ELR (cell line): ENCODE measurements at places on chromosomes 5 and 9.

GRCh38 chr9:71911908-71912335, 483 bp downstream of the C9orf85 start:
- no peak for DNase-seq

- DNase-seq, result no peak
Measured at GRCh38 chr9:37046683-37047082, 12.6 kb upstream of the PAX5 start.

GRCh38 chr9:99977033-99977792, 70.8 kb downstream of the STX17 start:
- no peak for DNase-seq

- no peak for DNase-seq
Measured at GRCh38 chr5:140182075-140182711, 7.2 kb downstream of the CYSTM1 start.

DNA sequence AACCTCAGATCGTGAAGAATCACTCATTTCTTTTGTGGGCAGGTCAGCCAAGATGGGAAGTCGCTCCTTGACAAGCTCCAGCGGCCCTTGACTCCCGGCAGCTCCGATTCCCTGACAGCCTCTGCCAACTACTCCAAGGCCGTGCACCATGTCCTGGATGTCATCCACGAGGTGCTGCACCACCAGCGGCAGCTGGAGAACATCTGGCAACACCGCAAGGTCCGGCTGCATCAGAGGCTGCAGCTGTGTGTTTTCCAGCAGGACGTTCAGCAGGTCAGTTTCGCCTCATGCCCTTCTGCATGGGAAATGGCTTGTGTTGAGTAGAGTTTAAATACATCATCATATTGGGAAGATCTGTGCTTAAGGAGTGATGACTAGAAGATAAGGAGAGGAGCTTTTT, 173.3 kb downstream of the TRIO start:
- no peak for DNase-seq

DNA sequence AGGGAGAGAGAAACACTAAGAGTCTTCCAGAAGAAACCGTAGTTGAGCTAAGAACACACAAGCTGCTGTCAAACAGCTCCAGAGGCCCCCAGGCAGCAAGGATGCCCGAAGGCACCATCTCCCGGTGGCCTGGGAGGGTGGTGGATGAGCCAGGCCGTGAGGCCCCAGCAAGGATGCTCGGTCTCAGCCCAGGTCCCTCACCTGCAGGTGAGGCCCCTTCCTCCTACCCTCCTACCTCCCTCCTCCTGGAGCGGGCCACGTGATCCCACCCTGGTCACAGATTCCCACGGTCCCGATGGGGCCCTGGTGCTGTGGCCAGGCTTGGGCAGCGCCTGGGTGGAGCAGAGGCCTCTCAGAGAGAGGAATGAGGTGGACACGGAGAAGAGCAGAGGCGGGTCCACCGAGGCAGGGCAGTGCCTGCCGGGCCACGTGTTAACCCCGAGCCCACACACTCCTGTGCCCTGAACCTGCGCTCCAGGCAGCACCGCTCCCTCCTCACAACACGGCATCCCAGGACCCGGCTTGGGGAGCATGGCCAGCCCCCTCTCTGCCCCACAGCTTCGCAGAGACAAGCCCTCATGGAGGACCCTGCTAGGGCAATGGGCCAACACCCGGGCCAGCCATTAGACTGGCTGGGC, 95.4 kb upstream of the SARDH start:
- DNase-seq, result no peak

- DNase-seq, result no peak
Measured at GRCh38 chr5:93596676-93597490, 13.9 kb downstream of the NR2F1 start.

DNA sequence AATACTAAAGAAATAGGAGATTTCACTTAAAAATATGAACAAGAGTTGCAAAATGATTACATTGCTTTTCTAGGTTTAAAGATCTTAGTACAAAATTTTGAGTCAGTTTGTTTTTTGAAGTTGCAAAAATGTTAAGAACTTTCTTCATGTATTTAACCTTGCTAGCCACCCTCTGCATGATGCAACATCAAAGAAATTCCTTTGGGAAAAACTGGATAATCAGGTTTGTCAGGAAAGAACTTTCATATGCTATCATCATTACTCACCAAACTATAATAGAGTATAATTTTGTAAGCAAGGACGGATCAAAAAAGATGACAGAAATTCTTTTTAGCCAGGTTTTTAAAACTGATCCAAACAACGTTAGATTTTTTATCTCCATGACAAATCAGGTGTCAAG, 116.9 kb upstream of the MRPS30 start:
- no peak for DNase-seq

GRCh38 chr5:52827815-52828214, 40.1 kb downstream of the ITGA1 start:
- no peak for DNase-seq

- no peak for DNase-seq
Measured at GRCh38 chr9:14932231-14932630, 22.0 kb upstream of the FREM1 start.

- DNase-seq, result peak; percentile 80
Measured at GRCh38 chr5:140202078-140202477, 27.1 kb downstream of the CYSTM1 start.

DNA sequence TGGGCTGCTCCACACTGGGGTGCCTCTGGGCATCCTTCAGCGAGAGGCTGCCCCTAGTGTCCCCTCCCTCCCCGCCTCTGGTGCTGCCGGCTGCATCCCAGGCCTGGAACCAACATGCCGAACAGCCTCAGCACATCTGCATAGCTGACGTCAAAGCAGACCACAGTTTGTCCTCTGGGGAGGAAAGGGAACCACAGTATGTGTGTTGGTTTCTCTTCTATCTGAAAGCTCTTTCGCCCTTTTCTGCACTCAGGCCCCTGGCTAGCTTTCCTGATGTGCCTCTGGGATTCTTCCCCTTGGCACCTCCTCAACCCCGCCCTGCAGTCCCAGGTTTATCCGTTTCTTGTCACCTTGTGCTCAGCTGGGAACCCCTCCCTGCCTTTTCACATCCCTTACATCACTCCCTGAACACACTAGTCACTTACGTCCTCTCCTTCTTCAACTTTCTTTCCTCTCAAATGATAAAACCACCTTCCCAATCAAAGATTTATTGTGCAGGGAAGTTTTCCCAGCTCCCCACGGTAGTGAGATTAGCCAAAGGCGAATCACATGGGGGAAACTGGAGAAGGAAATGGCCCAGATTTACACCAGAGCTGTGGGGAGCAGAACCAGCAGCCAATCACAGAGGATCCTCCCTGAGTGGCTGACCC, 35.5 kb upstream of the B4GALT1 start:
- peak; percentile 25 for DNase-seq

GRCh38 chr5:138186002-138186447, 7.1 kb downstream of the KIF20A start:
- DNase-seq, result no peak

DNA sequence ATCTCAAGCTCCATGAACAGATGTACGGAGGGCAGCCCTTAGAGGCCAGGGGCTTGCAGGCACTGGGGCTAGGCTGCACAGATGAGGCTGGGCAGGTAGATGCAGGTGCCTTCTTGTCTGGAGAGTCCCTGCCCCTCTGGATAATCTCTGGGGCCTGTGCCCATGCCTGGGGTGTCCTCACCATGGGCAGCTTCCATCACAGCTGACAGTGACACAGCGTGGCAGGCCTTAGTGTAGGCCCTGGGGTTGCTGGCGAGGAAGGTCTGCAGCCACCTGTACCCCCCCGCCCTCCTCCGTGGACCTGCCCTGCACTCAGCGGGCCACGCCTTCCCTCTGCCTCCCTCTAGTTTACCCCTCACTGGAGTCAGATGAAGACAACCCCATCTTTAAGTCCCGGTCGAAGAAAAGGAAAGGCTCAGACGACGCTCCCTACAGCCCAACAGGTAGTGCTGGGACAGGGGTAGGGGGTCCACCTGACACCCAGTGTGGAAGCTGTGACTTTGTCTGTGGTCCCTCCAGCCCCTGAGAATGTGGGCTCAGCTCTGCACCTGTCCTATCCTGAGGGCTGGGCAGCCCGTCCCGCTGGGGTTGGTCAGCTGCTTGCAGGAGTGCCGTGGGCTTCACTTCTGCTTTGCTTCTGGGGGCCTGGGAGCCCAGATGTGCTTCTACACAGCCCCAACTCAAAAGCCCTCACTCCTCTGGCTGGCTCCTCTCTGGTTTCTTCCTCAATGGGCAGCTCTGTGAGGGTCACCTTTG, 98.4 kb downstream of the PHF2 start:
- no peak for DNase-seq

DNA sequence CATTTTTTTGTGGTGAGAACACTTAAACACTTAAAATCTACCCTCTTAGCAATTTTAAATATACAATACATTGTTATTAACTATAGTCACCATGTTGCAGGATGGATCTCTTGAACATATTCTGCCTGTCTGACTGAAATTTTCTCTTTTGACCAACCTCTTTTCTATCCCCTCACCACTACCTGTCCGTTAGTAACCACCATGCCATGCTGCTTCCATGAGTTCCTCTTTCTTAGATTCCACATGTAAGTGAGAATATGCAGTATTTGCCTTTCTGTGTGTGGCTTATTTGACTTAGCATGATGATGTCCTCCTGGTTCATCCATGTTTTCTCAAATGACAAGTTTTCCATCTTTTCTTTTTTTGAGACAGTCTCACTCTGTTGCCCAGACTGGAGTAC, 48.5 kb upstream of the NAA35 start:
- DNase-seq, result no peak

DNA sequence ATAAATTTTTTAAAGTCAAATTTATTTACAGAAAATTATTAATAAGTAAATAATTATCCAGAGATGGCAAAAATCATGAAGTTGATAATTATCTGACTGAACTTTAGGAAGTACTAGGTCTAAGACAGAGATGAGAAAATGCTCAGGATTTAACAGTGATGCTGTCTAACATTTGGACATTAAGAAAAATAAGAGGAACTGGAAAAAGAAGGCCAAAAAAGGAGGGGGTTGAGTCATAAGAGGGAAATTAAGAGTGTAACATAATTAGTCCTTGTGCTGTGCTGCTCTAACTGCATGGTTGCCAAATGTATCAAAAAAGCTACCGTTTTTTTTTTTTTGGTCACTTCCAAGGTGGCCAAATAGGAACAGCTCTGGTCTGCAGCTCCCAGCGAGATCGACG, 35.4 kb upstream of the TUT7 start:
- DNase-seq, result no peak

DNA sequence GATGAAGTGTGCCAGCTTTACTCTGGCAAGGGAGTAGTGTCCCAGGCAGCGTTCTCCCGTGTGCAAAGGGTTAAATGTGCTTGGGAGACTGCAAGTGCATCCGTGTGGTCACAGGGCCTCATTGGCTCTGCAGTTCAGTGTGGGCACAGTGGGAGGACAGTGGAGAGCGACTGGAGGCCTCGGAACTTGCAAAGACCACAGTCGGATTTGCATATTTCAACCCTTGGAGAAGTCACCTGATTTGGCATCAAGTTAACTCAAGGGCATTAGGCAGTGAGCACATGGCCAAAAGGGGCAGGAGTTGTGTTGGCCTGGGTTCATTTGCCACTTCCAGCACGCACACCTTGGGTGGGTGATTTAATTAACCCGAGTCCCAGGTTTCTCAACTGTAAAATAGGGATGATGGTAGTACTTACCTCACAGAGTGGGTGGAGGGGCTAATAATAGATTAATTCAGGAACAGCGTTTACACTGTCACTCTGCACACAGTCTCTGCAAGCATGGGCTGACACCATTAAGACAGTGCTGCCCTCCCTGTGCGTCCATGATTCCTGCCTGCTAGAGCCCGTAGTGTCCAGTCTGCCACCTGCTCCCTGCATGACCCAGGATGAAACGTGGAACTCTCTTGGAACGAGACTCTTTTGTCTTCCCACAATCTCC, 22.7 kb downstream of the JADE2 start:
- no peak for DNase-seq

DNA sequence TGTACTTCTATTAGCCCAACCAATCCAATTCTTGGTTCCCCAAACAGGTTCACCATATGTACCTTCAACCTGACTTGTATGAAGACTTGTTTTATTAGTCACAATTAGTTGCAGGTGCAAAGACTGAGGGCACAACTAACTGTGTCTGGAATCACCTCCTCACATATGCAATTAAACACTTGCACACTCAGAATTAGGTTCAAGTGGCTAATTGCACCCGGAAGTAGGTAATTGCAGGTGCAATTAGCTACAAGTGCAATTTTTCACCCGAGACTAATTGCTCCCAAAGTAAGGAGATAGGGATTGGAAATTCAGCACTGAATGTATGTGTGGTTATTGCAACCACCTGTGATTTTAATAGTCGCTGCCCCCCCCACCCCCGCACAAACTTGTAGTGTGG, 338.9 kb downstream of the ZSWIM6 start:
- no peak for DNase-seq

- no peak for DNase-seq
Measured at GRCh38 chr9:89541798-89542197, 43.9 kb upstream of the SEMA4D start.

GRCh38 chr5:35476797-35477196, 140.9 kb upstream of the SPEF2 start:
- no peak for DNase-seq

- no peak for DNase-seq
Measured at GRCh38 chr5:167992868-167993267, 298.6 kb upstream of the WWC1 start.
